ENCODE measurements at places on chromosomes 11 and 22. TPM values are rescaled to one million over a fixed set of nuclear protein-coding genes. Genes with fewer than 3 reads are reported as not detected.

- no peak for DNase-seq
Measured at GRCh38 chr11:11313426-11313825, 39.6 kb downstream of the CSNK2A3 start.

DNA sequence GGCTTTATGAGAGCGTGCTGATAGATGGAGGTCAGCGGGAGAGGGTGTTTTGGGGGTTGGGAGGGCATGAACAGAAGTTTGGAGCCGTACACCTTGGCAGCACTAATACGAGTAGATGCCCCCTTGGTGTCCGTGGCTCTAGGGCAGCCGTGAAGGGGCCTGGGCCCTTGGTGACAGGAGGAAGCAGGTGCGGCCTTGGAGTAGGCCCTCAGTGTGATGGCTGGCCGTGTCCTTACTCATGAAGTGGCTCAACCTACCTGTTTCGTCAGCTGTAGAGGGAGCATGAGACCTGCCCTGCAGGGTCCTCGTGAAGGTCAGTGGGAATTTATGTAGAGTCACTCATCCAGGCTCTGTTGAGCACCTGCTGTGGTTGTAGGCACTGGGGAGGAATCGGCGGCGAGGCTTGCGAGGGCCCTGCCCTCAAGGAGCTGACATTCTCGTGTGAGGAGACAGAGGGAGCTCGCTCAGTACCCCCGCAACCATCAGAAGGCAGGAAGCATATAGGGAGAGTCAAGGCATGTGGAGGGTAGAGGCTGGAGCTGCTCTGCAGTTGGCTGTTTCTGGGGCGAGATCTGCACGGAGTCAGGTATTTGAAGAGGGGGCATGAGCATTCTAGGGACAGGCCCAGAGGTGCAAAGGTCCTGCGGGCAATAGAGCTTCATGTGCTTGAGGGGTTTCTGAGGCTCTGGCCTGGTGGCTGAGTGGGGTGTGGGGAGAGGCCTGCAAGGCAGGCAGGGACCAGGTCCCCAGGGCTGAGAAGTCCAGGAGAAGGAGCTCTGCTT lies 39.6 kb downstream of the TBC1D22A start:
- no peak for DNase-seq

The PTGDR2 gene
- total RNA-seq, result 0.13 TPM

DNA sequence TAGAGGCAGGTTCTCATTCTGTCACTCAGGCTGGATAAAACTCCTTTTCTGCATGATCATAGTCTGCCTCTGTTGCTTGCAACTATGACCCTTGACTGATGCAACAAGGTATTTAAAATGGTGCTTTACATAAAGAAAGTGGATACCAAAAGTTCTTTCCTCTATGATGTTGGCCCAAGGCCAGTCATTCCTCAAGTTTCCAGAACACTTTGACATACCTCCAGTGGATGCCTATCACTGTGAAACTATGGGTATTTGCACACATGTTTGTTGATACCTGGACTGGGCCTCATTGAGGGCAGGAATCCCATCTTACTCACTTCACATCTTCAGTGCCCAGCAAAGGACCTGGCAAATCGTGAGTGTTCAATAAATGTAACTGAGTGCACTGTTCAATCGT lies 159.0 kb upstream of the ZC3H12C start:
- no peak for DNase-seq

DNA sequence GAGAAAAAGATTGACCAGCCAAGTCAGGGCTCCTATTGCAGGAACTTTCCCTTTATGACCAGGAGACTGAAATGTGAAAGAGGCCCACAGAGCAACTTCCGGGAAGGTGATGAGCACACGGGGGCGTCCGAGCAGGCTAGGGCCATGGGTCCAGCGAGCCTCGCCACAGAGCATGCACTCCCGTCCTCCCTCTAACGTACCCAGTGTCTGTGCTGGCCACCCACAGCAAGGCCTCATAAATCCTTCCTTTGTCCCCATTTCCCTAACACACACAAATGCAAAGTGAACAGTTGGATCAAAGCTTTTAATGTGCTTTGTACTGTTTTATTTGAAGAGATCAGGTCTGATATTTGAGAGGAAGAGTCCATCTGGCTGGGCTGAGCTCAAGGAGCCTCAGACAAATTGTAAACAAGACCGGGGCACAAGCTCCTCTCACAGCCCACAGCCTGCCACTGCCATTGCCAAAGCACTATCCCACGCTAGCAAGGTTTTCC lies 44.3 kb downstream of the BLID start:
- peak; percentile 46 for DNase-seq

DNA sequence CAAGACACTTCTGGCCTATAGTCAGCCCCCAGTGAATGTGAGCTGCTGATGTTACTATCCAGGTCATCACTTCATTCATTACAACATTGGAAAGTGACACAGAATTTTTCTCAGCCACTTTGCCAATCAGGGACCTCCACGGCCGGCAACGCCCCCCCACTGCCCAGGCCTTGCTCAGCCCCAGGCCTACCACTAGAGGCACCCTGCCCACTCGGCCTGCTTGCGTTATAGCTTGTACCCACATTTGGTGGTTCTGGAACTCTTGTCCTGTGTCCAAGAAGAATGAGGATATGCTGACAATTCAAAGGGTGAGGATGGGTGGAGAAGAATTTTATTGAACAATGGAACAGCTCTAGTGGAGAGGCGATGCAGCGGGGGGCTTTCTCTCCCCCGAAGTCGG lies 96.2 kb downstream of the TSPAN18 start:
- no peak for DNase-seq
